ENCODE measurements at places on chromosomes 6 and 20.
A peak's percentile ranks its signal among the peaks of the same experiment; 100 is the strongest.

- DNase-seq = no peak
These were observed 101.3 kb downstream of the OR2B2 start for GRCh38 chr6:27810768-27811450.

- DNase-seq = peak; percentile 6
These were observed 28.6 kb downstream of the GPX5 start for GRCh38 chr6:28553986-28554881.

GRCh38 chr20:3276680-3277015 is 37.7 kb upstream of the SLC4A11 start:
- DNase-seq = peak; percentile 54

GRCh38 chr6:169832247-169832948 is 81.0 kb downstream of the ERMARD start:
- DNase-seq = peak; percentile 10

GRCh38 chr6:56961151-56961550 is 6.2 kb downstream of the BEND6 start:
- DNase-seq = no peak

GRCh38 chr20:20255099-20255498 is 112.8 kb upstream of the INSM1 start:
- no peak for DNase-seq

- no peak for DNase-seq
These were observed 22.7 kb downstream of the PIM1 start for GRCh38 chr6:37192666-37193065.
